ENCODE measurements at places on chromosomes 3 and 15.

GRCh38 chr3:67311440-67311839 lies 313.3 kb downstream of the KBTBD8 start:
- no peak for DNase-seq

DNA sequence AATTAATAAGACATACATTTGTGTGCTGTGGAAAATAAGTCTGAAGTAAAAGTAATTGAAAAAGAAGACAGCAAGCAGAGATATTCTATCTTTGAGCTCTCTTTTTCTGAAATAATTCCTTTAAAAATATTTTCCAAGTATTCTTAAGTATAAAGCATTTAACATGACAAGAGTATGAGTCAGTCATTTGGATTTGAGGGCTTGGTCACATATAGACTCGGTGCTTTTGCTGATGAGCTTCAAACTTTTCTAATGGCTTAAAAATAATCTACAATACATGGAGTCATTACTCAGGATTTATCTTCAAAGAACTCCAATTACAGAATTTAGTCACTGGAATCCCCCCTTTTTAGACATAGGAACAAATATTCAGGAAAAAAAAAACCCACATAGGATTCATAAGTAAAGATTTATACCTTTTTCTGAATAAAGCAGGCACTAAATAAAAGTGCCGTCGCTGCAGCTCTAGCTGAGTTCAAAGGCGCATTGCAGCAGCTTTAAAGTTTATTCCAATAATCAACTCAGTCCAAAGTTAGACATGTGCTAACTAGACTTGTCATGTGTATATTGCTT lies 147.5 kb downstream of the CTNNB1 start:
- no peak for DNase-seq

DNA sequence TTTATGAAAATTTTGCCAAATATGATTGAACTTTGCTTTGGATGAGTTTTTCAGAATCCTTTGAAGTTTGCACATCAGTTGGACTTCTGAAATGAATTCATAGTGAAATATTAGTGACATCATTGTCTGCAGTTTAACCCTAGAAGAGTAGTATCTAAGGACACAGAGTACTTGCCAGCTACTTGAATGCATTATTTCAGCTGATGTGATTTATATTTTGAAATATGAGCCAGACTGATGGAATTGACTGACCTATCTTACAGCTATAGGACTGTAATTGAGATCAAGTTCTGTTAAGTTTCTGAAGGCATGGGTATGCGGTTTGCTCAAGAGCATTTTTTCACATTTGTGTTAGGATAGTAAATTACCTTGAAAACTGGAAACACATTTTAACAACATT lies 51.2 kb downstream of the LYSMD4 start:
- DNase-seq, result no peak

DNA sequence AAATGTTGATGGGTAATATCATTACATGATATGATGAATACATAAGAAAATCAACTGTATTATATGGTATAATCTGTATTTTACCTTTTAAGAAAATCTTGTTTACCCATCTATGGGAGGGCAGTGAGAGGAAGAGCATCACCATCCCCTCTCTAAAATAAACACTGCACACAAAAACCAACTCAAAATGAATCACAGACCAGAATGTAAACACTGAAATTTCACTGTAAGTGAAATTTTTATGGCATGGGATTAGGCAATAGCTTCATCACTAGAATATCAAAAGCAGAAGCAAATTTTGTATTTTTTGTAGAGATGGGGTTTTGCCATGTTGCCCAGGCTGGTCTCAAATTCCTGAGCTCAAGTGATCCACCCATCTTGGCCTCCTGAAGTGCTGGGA lies 26.2 kb downstream of the IFT80 start:
- DNase-seq, result peak; percentile 75

Data from AG10803 (cell line).